ENCODE measurements at places on chromosomes 2 and 18.

GRCh38 chr2:54227798-54228197 lies 28.2 kb downstream of the TSPYL6 start:
- no peak for ATAC-seq

DNA sequence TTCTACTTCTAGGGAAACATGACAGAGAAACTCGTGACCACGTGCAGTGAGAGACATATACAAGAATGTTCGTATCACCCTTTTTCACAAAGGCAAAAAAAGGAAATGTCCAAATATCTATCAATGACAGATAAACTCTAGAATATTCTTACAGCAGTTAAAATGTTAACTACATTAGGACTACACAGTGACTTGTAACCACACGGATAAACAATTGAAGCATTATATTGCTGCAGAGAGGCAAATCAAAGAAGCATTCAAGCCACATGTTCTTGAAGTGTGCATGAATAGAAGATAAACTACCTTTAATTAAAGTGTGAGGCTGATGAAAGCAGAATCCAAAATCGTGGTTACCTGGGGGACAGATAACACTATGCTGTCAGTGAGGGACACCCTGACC lies 935.3 kb upstream of the KLHL29 start:
- ATAC-seq, result peak; percentile 75

DNA sequence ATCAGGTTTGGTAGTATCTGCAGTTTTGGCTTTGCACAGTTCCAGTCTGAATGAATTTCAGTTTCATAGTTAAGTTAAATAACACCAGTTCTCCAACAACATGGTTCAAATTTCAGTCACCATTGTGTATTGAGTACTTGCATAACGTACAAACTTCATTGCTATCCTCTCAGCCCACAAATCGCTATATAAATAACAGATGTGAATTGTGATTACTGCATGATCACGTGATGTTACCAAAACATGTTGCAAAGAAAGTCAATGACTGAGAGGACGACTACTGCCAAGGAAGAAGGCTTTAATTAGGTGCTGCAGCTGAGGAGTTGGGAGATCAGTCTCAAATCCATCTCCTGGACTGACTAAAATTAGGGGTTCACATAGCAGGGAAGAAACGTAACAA lies 48.2 kb downstream of the COL4A4 start:
- no peak for ATAC-seq

GRCh38 chr2:64839844-64840243 lies 149.4 kb upstream of the SLC1A4 start:
- peak; percentile 96 for ATAC-seq

- no peak for ATAC-seq
Measured at GRCh38 chr2:23687713-23688112, 239.2 kb downstream of the ATAD2B start.

DNA sequence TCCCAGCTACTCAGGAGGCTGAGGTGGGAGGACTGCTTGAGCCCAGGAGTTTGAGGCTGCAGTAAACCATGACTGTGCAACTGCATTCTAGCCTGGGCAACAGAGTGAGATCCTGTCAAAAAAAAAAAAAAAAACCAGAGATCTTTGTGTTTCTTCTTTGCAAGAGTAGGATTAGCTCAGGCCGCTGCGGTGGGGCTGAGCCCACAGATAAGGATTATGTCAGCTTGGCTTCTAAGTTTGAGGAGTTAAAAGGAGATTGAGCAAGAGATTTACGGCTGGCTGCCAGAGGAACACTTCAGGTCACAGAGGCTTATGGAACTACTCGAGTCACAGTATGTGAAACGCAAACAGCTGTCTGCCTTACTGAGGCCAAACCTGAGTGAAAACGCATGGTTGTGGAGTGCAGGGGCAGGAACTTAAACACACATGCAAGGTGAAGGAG lies 146.7 kb upstream of the L3MBTL4 start:
- peak; percentile 43 for ATAC-seq

GRCh38 chr2:105567996-105568494 lies 169.2 kb upstream of the FHL2 start:
- peak; percentile 38 for ATAC-seq

GRCh38 chr2:240983996-240984498 lies 14.4 kb upstream of the SNED1 start:
- ATAC-seq, result no peak

All from motor neuron (in vitro differentiated cells).